ENCODE measurements at places on chromosomes 7 and 10.

DNA sequence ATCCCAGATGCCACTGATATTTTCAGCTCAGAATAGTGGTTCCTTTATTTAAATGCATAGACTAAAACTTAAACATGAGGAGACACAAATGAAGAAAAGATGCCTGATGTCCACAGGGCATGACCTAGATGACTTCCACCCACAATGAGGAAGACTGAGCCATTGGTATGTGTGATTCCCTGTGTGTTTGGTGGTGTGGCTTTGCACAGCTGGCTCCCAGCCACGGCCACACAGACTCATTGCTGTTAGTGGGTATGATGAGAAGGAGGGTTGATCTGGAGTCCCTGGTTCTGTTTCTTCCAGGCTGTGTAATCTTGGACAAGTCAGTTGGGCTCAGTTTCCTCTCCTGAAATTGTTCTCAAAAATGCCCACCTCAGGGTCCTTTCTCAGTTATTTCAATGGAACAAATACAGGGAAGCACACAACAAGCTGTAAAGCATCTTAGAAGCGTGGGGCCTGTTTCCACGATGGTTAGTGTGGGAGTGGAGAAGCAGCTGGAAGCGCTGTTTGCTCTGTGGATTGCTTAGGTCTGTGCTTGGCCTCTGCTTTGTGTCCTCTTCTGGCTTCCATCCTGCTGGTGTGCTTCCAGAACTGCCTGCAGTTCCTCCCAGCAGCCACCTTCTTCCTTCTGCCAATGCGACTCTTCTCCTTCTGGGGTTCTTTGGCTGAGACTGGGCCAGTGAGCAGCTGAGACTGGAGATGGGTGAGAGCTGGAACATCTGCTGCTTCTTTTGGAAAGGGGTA lies 303.7 kb downstream of the BMPER start:
- DNase-seq: peak; percentile 85

GRCh38 chr7:35699796-35700305 lies 4.9 kb upstream of the HERPUD2 start:
- DNase-seq: no peak

- DNase-seq: no peak
These were observed 88.8 kb upstream of the TNS3 start for GRCh38 chr7:47670729-47671128.

DNA sequence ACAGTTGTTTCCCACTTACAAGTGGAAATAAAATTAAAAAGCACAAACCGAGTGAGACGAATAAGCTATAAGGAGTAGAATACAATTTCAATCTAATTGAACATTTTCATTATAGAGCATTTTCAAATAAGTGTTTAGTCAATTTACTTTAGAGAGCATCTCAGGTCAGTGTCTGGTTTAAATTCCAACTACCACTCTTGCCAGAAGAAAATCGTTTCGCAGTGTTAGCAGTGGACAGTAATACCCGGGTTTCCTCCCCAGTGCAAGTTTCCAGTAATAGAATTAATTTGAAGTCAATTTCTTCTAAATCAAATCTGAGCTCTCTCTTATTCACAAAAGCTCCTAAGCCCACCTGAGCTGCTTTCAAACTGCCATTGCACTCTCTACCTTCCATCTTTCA lies 45.7 kb downstream of the CREB3L2 start:
- no peak for DNase-seq

DNA sequence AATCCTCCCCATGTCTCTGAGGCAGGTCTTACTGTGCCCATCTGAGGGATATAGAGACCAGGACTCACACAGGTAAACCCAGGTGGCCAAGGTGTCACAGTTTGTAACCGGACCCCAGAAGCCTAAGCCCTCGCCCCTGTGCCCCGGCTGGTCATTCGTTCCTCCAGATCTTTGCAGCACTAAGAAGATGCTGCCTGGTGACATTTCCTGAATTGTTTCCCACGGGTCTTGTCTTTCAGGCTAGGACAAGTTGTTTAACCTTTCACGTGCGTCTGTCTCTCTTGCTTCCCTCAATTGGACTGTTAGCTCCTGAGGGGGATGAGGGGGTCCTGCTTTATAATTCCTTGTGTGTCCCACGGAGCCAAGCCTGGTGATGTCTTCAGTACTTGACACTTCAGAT lies 158.0 kb downstream of the KCNMA1 start:
- DNase-seq: no peak

DNA sequence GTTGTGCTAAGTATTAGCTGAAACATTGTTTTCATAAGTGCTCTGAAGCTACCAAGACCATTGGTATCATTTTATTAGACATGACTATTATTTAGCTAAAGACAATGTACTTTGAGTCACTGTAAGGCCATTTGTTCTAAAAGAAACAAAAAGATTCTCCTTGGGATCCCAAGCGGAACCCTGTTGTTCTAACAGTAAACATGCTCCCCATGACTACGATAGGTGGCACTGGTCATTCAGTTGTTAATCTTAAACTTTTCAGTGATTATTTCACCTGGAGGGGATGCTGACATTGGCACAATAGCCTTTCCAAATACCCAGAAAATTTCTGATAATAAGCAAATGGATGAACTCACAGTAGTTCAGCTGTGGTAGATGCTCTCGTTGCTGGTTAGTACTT lies 715.0 kb downstream of the AUTS2 start:
- DNase-seq: no peak

DNA sequence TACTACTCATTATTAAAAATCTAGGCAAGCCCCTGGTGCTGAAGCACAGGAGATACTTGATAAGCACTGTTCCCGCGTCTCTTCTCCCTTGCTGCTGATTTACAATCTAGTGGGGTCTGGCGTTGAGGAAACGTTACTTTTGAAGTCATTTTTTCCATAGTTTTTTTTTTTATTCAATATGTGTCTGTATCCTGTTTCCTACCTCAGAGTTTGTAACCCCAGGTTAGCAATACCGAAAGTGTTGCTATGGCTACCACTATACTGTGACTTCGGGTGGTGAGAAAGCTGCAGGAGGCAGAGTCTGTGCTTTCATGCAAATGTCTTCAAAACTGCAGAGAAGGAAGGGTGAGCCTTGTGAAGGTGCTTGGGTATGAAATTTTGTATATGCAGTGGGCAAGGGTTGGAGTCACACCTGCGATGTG lies 458.8 kb upstream of the GHITM start:
- DNase-seq: no peak

GRCh38 chr10:114362826-114363355 lies 41.4 kb downstream of the AFAP1L2 start:
- DNase-seq: no peak

DNA sequence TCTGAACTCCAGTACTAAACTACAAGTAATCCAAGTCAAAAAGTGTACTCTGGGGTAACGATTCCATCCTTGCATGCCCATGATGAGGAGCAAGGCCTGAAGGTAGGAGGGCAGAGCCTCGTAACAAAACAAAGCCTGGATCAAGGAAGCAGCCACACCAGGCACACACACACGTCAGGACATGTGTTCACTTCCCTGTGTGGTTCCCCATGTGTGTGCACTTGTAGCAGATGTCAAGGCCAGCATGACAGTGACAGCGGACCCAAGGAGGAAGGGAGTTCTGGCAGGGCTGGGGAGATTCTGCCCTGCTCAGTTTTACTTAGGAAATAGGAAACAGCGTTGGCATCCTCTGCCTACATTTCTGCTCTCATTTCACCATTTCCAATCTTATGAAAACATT lies 92.8 kb downstream of the ALOX5 start:
- no peak for DNase-seq

DNA sequence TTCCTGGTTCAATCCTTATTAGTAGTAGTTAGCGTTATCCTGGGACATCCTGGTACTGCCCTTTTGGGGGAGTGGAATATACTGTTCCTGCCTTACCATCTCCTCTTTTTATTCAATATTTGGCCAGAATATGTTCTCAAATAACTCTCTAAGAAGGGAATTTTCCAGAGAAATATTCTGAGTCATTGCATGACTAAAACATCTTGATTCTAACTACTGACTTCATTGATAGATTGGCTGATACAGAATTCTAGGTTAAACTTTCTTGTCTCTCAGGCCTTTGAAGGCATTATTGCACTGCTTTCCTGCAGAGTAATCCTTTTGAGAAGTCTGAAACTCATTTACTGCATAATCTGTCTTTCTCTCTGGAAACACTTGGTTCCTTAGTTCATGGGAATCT lies 275.5 kb upstream of the DGKB start:
- DNase-seq: peak; percentile 6

DNA sequence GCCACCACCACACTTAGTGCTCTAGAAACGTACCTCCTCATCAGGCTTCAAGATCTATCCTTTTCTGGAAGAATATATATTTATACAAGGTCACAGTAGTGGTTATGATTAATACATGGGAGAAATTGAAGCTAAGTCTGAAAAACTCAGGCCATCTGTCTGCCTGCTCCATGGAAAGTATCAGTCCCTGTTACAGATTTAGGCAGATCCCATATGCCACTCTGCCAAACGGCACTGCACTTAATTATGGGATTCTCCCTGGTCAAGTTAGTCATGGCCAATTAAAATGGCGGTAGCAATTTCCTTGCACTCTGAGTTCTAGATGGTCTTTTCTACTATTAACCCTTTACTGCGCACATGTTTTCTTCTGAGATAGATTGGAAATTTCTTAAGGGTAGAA lies 740.0 kb downstream of the SUGCT start:
- DNase-seq: no peak

DNA sequence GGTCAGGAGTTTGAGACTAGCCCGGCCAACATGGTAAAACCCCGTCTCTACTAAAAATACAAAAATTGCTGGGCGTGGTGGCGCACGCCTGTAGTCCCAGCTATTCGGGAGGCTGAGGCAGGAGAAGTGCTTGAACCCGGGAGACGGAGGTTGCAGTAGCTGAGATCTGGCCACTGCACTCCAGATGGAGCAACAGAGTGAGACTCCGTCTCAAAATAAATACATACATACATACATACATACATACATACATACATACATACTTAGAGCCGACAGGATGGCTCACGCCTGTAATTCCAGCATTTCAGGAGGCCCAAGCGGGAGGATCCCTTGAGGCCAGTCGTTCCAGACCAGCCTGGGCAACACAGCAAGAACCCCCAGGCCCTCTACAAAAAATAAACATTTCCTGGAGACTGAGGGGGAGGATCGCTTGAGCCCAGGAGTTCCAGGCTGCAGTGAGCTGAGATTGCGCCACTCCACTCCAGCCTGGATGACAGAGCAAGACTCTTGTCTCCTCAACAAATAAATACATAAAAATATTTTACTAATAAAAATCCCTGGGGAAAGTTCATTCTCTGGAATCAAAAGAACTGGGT lies 90.9 kb upstream of the TNRC18 start:
- DNase-seq: peak; percentile 26

- DNase-seq: no peak
These were observed 446.4 kb upstream of the NRG3 start for GRCh38 chr10:81428456-81429134.

GRCh38 chr7:84264396-84264795 lies 69.8 kb upstream of the SEMA3A start:
- DNase-seq: peak; percentile 14

DNA sequence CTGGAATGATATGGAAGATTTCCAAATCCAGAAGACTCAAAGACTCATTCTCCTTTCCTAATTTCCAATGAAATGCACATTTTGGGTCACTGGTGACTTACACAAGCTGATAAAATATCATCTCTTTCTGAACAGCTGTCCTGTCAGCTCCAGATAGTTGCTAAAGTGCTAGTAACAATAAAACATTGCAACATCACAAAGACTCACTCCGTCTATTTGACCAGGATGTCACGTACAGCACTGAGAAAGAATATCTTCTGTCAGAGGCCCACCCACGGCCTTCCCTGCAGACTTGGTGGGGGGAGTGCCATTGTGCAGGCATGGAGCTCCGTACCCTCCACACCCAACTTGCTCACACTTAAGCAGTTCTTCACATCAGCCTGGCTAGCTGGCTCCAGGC lies 78.9 kb upstream of the EGR2 start:
- peak; percentile 79 for DNase-seq

DNA sequence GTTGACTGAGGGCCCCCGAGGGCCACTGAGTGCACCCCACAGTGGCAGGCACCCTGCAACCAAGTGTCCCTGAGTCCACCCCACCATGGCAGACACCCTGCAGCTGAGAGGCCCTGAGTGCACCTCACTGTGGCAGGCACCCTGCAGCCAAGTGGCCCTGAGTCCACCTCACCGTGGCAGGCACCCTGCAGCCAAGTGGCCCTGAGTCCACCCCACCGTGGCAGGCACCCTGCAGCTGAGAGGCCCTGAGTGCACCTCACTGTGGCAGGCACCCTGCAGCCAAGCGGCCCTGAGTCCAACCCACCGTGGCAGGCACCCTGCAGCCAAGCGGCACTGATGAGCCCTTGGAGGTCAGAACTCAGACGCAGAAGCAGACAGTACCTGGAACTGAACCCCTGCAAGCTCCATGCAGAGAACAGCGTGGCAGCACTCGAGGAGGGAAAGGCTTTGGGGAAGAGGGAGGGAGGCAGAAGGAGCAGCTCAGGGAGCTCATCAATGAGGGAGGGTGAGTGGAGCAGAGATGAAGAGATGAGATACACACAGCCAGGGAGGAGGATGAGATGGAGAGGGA lies 156.5 kb downstream of the WDR37 start:
- no peak for DNase-seq

GRCh38 chr10:55495555-55495954 lies 694.5 kb upstream of the PCDH15 start:
- no peak for DNase-seq

GRCh38 chr7:157662110-157662791 lies 325.4 kb downstream of the DNAJB6 start:
- no peak for DNase-seq

DNA sequence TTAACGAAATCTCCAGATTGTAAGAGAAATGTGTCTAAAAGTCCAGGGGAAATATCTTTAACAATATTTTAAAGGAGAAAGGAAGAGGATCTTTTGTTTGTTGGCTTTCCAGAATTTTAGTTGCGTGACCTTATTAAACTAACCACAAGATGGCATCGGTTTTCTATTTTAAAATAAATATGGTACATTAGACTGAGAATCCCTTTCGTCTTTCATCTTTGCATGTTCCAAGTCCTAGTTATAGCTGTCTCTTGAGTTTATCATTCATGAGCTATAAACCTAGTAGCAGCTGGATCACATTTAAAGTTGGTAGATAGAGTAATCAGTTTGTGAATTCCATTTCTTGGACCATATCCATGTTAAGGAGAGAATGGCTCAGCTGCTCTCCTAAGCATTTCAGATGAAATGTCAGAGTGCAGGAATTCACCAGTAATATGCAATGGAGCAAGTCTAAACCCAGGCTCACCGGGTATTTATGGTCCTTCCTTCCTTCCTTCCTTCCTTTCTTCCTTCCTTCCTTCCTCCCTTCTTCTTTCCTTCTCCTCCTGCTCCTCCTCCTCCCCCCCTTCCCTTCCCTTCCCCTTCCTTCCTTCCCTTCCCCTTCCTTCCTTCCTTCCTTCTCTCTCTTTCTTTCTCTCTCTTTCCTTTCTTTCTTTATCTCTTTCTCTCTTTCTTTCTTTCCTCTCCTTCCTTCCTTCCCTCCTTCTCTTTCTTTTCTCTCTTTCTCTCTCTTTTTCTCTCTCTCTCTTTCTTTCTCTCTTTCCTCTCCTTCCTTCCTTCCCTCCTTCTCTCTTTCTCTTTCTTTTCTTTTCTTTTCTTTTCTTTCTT lies 57.8 kb upstream of the RAB18 start:
- peak; percentile 55 for DNase-seq

- DNase-seq: peak; percentile 94
These were observed 80.6 kb downstream of the BEND7 start for GRCh38 chr10:13448216-13448615.

- no peak for DNase-seq
These were observed 10.9 kb downstream of the CTTNBP2 start for GRCh38 chr7:117862378-117862777.

GRCh38 chr7:22296916-22297315 lies 60.0 kb downstream of the RAPGEF5 start:
- peak; percentile 3 for DNase-seq
